ENCODE measurements at places on chromosomes 2 and 18. TPM values are rescaled to one million over a fixed set of nuclear protein-coding genes. Genes with fewer than 3 reads are reported as not detected.

ANKRD30BL gene
- not detected for total RNA-seq

GCG gene
- not detected for total RNA-seq

PROKR1 gene
- total RNA-seq = not detected

CCDC85A gene
- total RNA-seq = 4.4 TPM

EFHD1 gene
- 29.7 TPM for total RNA-seq

TRAPPC12 gene
- total RNA-seq = 127 TPM

CCDC141 gene
- total RNA-seq = 208 TPM

IL1R2 gene
- total RNA-seq = 0.96 TPM

DNA sequence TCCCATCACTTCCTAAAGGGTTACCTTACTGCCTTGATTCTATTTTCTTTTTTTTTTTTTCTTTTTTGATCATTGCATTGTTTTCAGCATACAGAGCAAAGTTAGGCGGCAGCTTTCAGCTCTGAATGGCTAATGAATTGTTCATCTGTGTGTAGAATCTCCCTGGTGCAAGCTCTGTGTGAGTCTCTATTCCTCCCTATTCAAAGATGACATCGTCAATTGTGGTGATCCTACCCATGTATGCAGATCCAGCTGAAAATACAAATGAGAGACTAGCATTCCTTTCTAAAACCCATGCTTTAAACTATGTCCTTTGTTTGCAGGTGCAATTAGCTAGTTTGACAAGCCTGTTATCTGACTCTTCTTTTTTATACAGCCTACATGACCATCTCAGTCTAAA is 539.0 kb downstream of the ARHGAP15 start:
- DNase-seq = no peak

DNA sequence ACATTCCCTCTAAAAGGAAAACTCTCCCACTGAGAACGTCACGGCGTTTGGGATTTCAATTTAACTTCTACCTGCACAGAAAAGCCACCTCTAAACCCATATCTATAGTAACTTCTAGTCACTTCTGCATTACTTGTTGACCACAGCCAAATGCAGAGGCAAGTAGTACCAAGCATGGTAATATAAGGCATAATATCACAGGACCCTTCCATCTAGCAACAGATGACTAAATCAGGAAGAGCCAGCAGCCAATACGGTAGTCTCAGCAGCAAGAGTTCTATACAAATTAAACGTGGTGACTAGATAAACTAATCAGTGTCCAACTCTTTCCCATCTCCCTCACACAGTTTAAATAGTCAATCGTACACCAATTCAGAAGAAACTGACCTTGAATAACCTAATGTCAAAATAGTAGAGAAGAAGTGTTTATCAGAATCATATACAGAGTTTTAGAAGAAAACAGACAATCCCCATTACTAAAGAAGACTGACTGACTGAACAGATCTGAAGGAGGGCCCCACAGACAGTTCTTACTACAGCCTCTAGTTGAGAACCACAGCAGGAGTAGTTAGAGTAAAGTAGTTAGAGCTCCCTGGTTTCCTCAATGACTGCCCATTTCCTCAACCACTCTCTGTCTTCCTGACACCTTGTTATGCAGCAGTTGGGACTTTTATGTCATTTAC is 30.0 kb downstream of the MEMO1 start:
- DNase-seq = no peak

DNA sequence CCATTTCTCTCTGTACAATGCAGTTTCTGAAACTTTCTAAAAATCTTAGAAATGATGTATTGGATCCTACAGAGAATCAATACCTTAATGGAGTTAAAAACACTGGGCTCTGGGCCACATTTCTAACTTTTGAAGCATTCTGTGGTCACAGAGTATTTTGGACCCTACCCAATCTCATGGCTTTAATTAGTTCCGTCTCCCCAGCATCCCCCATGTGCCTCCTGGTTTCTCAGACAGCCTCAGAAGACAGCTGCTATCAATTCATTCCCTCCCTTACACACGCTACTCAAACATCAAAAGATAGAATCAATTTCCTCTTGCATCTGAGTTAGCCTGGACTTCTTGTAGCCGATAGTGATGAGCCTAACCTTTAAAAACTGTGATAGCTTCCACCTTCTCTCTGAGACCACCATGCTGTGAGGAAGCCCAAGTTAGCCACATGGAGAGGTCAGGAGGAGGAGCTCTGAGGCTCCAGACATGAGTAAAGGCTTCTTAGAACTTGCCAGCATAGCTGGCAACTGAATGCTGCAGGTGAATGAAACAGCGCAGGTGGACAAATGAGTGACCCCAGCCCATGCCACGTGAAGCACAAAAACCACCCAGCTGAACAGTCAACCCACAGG is 10.4 kb downstream of the ADCY3 start:
- no peak for DNase-seq

DNA sequence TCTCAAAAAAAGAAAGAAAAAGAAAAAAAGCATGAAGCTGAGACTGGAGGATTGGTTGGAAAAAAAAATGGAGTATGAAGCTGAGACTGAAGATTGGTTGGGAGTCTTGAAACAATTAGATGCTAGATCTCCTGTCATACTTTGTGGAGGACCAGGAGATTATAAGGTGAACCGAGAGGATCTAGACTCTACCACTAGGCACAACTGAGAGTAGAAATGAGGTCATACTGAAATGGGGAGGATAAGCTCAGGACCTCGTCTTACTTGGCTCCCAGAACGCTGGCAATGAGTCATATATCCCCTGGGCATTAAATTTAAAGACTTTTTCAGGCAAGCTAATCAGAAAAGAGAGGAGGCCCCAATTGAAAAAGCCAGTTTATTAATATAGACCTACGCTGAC is 3.3 kb upstream of the ORC2 start:
- DNase-seq = no peak

All from left ventricle myocardium inferior (tissue), 1 donor.